Heart right ventricle (tissue), 16 donors: ENCODE measurements at places on chromosomes 2 and 18.

DNA sequence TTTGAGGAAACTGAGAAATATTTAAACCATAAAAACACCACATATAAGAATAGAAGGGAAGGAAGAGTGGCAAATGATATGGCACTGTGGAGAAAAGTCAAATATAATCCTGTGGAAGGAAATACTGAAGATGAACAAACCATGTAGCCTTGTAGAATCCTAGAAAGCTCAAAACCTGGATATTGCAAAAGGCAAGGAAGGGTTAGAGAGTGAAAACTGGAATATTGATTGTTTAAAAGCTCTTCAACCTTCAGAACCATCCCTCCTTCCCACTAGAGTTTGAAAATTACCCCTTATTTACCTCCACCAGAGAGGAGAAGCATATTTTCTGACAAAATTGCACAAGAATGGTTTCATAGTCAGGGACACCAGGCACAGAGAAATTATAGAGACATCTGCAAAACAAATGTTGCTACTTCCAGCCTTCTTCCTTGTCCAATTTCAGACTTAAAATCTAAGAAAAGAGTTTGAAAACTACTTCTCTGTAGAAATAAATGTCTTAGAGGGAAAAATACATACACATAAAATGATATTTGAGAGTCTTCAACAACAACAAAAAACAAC is 48.0 kb downstream of the ANTXR1 start:
- no peak for DNase-seq

DNA sequence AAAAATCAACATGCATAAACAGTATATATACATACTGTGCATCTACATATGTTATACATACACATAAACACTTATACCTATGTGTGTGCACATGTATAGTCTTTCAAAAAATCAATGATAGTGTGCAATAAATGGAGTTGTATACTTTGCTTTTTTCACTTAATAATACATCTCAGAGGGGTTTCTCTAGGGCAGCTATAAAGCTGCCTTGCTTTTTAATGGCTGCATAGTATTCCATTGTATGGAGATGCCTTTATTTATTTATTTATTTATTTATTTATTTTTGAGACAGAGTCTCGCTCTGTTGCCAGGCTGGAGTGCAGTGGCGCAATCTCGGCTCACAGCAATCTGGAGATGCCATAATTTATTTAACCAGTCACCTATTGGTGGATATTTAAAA is 7.4 kb upstream of the RNF125 start:
- no peak for DNase-seq

- no peak for DNase-seq
Measured at GRCh38 chr2:148027822-148028221, 6.9 kb downstream of the MBD5 start.

GRCh38 chr2:37561615-37562569 is 109.5 kb downstream of the CDC42EP3 start:
- DNase-seq = no peak

GRCh38 chr18:32379891-32380290 is 90.8 kb downstream of the GAREM1 start:
- DNase-seq = no peak

- no peak for DNase-seq
Measured at GRCh38 chr2:48253301-48253700, 276.7 kb upstream of the STON1 start.

GRCh38 chr2:45909677-45910191 is 258.3 kb downstream of the PRKCE start:
- DNase-seq = no peak

DNA sequence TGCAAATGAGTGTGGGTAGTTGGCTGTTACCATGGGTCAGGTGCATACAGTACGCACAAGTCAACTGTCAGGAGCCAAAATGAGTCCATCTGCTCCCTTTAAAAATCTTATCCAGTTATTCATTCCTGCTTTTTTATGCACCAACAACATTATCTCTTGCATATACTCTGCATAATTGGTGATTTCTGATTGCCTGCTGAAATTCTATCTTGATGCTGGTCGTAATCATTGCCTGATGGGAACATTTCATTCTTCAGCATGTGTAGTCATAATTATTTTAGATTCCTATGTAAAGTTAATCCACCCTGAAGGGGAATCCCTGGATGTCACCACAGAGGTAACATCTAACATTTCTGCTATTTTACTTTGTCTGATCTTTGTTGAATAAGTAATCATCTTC is 102.2 kb upstream of the RND3 start:
- DNase-seq = no peak

DNA sequence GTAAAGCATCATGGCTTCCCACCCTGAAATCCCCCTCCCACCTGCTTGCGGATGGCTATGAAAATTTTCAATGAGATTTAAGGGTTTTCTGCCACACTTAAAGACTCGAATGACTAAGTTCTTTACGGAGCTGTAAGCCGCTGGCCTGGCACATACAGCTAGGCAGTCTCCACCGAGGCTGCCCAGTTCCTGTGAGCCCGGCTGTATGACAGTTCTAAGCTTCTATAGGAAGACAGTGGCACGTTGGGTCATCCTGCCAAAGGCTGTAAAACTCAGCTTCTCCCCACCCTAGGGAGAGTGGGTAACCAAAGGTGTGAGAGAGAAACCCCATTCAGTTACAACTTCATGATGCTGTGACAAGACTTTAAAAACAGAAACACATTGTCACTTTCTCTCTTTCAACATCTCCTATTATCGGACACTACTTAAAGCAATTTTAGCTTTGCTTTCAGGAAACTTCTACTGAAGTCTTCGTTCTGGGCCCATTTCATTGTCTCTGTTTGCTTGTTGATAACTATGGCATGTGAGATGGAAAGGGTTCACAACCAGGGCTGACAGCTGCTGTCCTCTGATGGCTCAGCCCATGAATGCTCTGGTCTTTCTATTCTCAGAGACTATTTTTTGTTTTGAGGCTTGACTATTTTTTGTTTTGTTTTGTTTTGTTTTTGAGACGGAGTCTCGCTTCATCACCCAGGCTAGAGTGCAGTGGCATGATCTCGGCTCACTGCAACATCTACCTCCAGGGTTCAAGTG is 7.1 kb downstream of the CASP8 start:
- no peak for DNase-seq

DNA sequence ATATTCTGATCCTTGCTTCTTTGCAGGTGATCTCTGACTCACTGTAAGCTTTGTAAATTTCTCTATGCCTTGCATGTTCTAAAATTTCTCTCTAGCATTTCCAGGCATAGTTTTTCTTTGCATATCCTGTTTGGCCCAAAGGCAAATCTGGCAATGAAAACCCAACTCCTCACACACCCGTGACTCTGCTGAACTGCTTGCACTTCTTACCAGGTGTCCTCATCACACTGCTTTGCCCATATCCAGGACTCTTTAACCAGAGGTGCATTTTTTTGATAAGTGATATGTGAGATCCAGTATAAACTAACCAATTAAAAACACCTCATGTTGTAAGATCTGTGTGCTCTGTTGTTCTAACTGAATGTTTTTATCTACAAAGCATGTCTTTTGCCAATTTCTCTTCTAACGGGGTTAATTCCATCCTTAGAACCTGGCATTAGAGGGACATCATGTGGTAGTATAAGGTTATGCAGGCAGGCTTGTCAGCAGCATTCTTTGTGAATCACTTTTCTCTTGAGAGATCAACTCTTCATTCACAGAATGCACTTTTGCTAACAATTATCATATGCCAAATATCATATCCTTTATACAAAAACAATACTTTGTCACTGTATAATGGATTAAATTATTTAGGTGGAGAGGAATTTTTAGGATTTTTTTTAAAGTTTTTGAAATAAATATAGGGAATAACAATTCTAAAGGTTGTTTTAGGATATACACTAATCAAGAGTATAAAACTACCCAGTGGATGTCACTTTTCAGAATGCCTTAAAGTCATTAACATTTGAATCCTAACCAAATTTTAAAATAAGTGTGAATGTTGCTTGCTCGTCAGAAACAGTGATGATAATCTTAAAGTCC is 20.8 kb upstream of the TMX3 start:
- DNase-seq = no peak

DNA sequence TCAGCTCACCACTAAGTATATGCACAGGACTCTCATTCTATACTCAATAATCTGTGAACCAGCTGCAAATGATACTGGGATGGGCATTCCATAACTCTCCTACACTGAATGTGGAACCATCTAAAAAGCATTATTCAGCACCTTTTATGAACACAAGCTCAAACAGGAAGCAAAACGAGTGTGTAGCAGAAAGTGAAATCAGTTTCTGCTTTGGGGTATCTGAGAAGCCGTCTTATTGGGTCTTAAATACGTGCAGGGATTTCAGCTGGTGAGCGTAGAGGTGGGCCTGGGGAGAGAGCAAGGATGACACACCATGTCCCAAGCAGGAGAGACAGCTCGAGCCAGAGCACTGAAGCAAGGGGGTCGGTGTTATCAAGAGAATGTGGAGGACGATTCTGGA is 120.0 kb upstream of the TTN start:
- DNase-seq = no peak

DNA sequence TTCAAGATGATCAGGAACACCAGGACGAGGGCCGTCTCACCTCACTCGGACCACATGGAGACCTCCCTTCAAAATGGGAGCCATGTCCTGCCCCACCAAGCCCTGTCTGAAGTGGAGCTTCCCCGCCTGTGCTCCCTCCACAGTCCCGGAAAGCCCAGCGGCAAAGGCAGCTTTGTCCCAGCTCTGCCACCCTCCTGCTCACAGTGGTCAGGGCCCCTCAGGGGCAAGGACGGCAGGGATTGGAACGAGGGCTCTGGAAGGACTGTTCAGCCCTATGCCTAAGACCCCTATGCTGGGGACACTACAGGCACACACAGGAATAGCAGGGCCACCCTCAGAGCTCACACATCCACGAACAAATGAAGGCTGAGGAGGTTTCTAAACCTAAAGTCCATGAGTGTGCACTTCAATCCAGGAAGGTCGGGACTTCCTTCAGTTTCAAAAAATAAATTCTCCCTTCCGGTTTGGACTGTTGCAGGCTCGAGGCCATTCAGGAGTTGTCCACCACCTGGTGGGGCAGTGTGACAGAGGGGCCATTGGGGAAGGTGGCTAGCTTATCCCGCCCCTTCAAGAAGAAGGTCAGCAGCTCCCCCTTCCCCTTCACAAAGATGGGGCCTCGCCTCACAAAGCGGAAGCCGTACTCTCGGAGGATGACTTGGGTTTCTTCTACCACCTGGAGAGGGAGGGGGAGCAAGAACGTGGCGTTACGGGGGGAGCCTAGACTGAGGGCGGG is 26.4 kb downstream of the CENPO start:
- DNase-seq = no peak

GRCh38 chr2:239279508-239280295 is 121.1 kb downstream of the HDAC4 start:
- DNase-seq = no peak

- no peak for DNase-seq
Measured at GRCh38 chr2:157364257-157364974, 38.8 kb upstream of the ERMN start.

- no peak for DNase-seq
Measured at GRCh38 chr2:123597988-123598387, 427.1 kb upstream of the CNTNAP5 start.

DNA sequence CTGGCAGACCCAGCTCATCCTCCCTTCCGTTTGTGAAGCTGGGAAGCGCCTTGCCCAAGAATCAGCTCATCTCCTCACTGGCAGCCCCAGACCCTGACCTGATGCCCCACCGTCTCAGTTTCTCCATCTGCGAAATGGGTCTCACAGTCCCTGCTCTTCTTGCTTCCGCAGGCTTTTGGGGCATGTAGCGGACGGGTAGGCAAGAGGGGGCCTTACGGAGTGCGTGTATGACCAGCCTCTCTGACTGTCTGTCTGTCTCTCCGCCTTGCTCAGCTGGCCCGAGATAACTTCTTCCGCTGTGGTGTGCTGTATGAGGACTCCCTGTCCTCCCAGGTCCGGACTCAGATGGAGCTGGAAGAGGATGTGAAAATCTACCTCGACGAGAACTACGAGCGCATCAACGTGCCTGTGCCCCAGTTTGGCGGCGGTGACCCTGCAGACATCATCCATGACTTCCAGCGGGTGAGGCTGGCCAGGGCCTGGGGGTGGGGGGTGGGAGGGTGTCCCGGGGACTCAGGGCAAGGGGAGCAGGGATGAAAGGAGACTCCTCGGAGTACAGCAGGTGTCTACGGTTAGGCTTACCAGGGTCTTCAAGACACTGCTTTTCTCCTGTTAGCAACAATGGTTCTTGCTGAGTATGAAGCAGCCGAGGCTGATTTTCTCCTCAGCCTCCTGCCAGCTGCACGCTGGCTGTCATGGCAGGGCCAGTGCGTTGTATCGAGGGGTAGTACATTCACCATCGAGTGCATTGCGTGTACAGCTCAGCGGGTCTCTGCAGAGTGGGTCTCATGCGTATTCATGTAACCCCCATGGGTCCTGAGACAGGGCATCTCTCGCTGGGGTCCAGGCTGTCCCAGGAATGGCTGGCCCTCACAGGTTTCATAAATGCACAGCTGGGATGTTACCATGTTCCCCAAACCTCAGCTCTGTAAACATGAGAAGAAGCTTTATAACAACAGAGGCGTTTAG is 10.9 kb downstream of the ITM2C start:
- DNase-seq = no peak

GRCh38 chr2:95240091-95240490 is 32.8 kb downstream of the ZNF892 start:
- no peak for DNase-seq

GRCh38 chr2:126888046-126888445 is 10.6 kb upstream of the TEX51 start:
- no peak for DNase-seq

- no peak for DNase-seq
Measured at GRCh38 chr2:102112271-102112670, 30.3 kb upstream of the IL1R1 start.

GRCh38 chr2:43005975-43006833 is 213.8 kb upstream of the HAAO start:
- no peak for DNase-seq

DNA sequence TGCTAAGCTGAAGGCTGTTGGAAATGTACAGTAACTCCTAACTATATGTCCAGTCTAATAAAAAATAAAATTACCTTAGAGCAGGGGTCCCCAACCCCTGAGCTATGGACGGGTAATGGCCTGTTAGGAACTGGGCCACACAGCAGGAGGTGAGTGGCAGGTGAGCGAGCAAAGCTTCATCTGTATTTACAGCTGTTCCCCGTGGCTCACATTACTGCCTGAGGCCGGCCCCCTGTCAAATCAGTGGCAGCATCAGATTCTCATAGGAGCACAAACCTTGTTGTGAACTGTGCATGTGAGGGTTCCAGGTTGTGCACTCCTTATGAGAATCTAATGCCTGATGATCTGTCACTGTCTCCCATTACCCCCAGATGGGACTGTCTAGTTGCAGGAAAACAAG is 73.1 kb upstream of the CXCR4 start:
- no peak for DNase-seq
